ENCODE measurements at places on chromosomes 7 and 10.

DNA sequence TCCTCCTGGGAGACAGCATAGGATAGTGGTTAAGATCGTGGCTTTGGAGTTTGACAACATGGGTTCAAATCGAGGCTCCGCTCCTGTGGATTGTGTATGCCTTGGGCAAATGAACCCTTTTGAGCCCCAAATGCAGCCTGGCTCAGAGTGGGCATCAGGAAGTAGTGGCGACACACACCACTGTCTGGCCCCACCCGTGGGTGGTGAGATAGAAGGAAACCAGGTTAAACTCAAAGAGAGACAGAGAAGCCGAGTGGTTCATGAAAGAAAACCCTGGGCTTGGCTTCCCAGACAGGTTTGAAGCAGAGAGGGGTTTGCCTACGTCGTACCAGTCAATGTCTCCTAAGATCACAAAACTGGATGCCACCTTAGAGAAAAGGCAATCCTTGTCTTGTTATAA is 57.7 kb downstream of the PRTFDC1 start:
- DNase-seq, result no peak

GRCh38 chr10:93715345-93715744 is 13.0 kb upstream of the FRA10AC1 start:
- no peak for DNase-seq

GRCh38 chr10:43691485-43691884 is 42.8 kb upstream of the ZNF32 start:
- no peak for DNase-seq

GRCh38 chr10:104099269-104099668 is 13.6 kb upstream of the COL17A1 start:
- no peak for DNase-seq

- peak; percentile 22 for DNase-seq
Observed at GRCh38 chr7:27921081-27921836, 181.3 kb downstream of the TAX1BP1 start.

Data from T-cell (primary cell).